Activated CD4-positive, alpha-beta T cell treated with anti-CD3 and anti-CD28 coated beads for 36 hours (primary cell): ENCODE measurements at places on chromosomes 13 and 19. TPM values are rescaled to one million over a fixed set of nuclear protein-coding genes. Genes with fewer than 3 reads are reported as not detected.
A peak's percentile ranks its signal among the peaks of the same experiment; 100 is the strongest.

DNA sequence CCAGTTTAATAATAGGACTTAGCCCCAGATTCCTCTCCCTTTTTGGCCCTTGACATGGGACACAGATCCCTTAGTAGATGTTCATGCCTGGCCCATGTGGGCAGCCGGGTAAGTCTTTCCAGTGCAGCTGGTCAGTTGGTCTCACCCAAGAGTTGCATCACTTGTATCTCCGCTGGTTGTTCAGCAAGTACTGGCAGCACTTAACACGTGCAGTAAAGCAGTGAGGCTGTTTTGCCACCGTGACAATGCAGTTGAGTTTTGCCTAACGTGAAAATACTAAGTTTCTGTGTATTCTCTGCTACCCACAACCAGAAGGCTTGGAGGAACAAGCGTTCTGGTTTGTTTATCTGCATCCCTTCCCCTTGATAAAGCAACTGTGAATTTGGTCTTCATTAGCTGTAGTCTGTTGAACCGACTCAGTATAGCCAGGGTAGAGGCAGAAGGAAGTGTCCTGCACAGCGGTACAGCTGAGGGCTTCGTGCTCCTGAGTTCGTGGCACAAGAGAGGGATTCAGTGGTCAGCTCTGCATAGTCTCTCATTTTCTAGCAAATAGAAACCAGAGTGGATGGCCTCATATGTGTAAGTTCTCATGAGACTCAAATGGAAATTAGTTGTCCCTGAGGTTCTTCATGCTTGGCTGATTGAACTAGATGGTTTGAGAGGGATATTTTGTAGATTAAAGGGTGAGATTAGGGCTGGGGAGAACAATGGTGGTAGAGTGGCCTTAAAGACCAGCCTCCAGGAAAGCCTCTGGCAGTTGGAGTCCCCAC lies 50.3 kb downstream of the ARHGEF7 start:
- DNase-seq: no peak
- no peak overlapping the region for H3K4me3 ChIP-seq
- peaks cover 45% of the 10 kb centered on the region for H3K4me1 ChIP-seq
- no peaks in the 10 kb centered on the region for H3K27me3 ChIP-seq
- H3K27ac ChIP-seq: no peak overlapping the region
- H3K36me3 ChIP-seq: peaks cover 49% of the 10 kb centered on the region

- no peaks in the 10 kb centered on the region for H3K36me3 ChIP-seq
- H3K4me1 ChIP-seq: no peaks in the 10 kb centered on the region
- no peak for DNase-seq
Measured at GRCh38 chr13:35700671-35701070, 224.2 kb upstream of the MAB21L1 start.

DNA sequence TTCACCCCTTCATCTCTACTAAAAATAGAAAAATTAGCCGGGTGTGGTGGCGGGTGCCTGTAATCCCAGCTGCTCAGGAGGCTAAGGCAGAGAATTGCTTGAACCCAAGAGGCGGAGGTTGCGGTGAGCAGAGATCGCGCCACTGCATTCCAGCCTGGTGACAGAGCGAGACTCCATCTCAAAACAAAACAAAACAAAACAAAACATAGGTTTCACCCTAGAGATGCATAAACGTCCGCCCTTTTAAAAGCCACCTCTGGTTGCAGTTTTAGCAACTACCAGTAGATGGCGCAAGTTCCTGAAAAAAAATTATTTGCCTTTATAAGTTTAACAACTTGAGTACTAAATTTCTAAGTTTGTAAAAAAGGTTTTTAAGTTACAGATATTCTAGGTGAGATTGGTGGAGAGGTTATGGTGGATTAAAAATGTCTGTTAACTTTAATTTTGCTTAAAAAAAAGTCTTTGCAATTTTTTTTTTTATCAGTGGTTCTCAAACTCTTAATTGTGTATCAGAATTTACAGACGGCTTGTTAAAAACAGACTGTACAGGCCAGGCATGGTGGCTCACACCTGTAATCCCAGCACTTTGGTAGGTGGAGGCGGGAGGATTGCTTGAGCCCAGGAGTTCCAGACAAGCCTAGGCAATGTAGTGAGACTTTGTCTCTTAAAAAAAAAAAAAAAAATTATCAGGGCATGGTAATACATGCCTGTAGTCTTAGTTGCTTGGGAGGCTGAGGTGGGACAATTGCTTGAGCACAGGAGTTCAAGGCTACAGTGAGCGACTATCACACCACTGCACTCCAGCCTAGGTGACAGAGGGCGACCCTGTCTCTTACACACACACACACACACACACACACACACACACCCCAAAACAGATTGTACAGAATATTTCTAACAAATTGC lies 42.1 kb downstream of the NAA16 start:
- no peaks in the 10 kb centered on the region for H3K27me3 ChIP-seq
- no peak overlapping the region for H3K4me3 ChIP-seq
- H3K36me3 ChIP-seq: peaks cover 43% of the 10 kb centered on the region
- peaks cover 55% of the 10 kb centered on the region for H3K4me1 ChIP-seq

- no peaks in the 10 kb centered on the region for H3K36me3 ChIP-seq
- H3K4me3 ChIP-seq: no peak overlapping the region
- no peaks in the 10 kb centered on the region for H3K27me3 ChIP-seq
- no peak overlapping the region for H3K27ac ChIP-seq
- no peak for DNase-seq
- no peaks in the 10 kb centered on the region for H3K4me1 ChIP-seq
Measured at GRCh38 chr13:54799621-54800226, 1771.1 kb downstream of the OLFM4 start.

- DNase-seq: no peak
- H3K36me3 ChIP-seq: no peaks in the 10 kb centered on the region
- no peak overlapping the region for H3K27ac ChIP-seq
- H3K4me3 ChIP-seq: no peak overlapping the region
Measured at GRCh38 chr13:81382246-81382645, 1041.3 kb upstream of the SPRY2 start.

- H3K4me3 ChIP-seq: no peak overlapping the region
- no peak for DNase-seq
- H3K4me1 ChIP-seq: no peaks in the 10 kb centered on the region
- no peaks in the 10 kb centered on the region for H3K27me3 ChIP-seq
Measured at GRCh38 chr13:57969951-57970350, 338.4 kb downstream of the PCDH17 start.

GRCh38 chr13:29849071-29849631 lies 1.3 kb downstream of the UBL3 start:
- H3K27me3 ChIP-seq: no peaks in the 10 kb centered on the region
- H3K36me3 ChIP-seq: peaks cover 8% of the 10 kb centered on the region
- DNase-seq: peak; percentile 56
- H3K4me3 ChIP-seq: peak overlapping the region; percentile 90

- peak overlapping the region; percentile 49 for H3K27ac ChIP-seq
- H3K4me1 ChIP-seq: peaks cover 68% of the 10 kb centered on the region
- DNase-seq: no peak
- H3K4me3 ChIP-seq: no peak overlapping the region
Measured at GRCh38 chr19:46609511-46610412, 8.6 kb downstream of the CALM3 start.

DNA sequence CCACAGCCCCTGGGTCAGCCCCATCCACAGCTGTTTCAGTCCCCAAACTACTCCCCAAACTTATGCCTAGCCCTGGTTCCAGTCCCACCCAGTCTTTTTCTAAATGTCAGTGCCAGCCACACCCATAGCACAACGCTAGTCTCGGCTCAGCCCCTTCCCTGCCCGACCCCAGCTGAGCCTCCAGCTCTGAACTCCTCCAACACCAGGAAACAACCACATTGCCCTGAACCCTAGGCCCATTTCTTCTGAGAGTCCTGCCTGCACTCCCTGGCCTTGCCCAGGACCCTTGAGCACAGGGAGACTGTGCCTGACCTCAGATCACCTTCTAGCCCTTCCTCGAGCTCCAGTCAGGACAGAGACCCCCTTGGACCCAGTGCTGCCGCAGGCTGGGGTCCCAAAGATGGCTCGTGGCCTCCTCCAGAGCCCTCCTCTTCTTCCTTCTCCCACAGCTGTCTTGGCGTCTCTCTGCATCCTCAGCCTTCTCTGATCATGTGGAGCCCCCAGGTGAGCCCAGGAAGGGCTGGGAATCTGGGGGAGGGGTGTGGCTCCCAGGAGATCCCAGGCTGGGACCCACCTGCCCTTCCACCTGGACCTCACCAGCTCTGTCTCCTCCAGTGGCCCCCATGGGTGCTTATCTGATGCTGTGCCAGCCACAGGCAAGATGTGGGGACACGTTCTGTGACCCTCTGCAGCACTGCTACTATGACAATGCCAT lies 33.0 kb upstream of the IGFL1 start:
- H3K4me1 ChIP-seq: no peaks in the 10 kb centered on the region
- no peak overlapping the region for H3K4me3 ChIP-seq
- no peak for DNase-seq
- peaks cover 31% of the 10 kb centered on the region for H3K27me3 ChIP-seq
- H3K36me3 ChIP-seq: no peaks in the 10 kb centered on the region

GRCh38 chr19:12706332-12706718 lies 9.9 kb upstream of the FBXW9 start:
- no peaks in the 10 kb centered on the region for H3K27me3 ChIP-seq
- H3K27ac ChIP-seq: no peak overlapping the region
- no peak overlapping the region for H3K4me3 ChIP-seq
- DNase-seq: no peak

GRCh38 chr19:42199440-42200115 lies 17.9 kb downstream of the DEDD2 start:
- H3K27ac ChIP-seq: peak overlapping the region; percentile 91
- H3K4me3 ChIP-seq: peak overlapping the region; percentile 57
- peaks cover 81% of the 10 kb centered on the region for H3K4me1 ChIP-seq
- no peaks in the 10 kb centered on the region for H3K27me3 ChIP-seq
- DNase-seq: peak; percentile 83

GRCh38 chr19:48632692-48633147 lies 4.5 kb downstream of the DBP start:
- H3K4me3 ChIP-seq: no peak overlapping the region
- H3K4me1 ChIP-seq: peaks cover 42% of the 10 kb centered on the region
- peak overlapping the region; percentile 94 for H3K27ac ChIP-seq
- peak; percentile 46 for DNase-seq

DNA sequence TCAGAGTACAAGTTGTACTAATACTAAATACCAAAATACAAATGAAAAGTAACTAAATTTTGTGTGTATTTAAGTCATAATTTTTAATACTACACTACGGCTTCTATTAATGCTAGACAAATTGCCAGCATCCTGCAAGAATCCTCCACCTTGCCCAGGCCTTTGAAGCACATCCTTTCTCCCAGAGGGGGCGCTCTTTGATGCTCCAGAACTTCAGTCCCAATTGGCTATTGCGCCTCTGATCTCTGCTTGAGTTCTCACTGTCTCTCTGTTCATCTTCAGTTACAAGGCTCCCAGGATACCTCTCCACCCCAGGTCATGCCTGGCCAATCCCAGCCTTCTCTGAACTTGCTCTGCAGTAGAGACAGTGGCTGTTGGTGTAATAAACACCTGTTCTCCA lies 141.0 kb downstream of the DCLK1 start:
- H3K27me3 ChIP-seq: peaks cover 9% of the 10 kb centered on the region
- no peak for DNase-seq
- H3K4me1 ChIP-seq: no peaks in the 10 kb centered on the region
- no peak overlapping the region for H3K27ac ChIP-seq
- no peaks in the 10 kb centered on the region for H3K36me3 ChIP-seq

- H3K36me3 ChIP-seq: peaks cover 12% of the 10 kb centered on the region
- H3K4me3 ChIP-seq: no peak overlapping the region
- H3K4me1 ChIP-seq: peaks cover 10% of the 10 kb centered on the region
Measured at GRCh38 chr19:12090807-12091206, 26.3 kb downstream of the ZNF844 start.

The S1PR5 gene
- 0.07 TPM for total RNA-seq

The SOX1 gene
- total RNA-seq: not detected

The SRRM5 gene
- total RNA-seq: 0.74 TPM

The ETV2 gene
- 1.1 TPM for total RNA-seq
